CD4-positive, alpha-beta T cell treated with Interleukin-2 at 100 ng/mL for 4 hours (primary cell): ENCODE measurements at places on chromosomes 16 and 17.

- no peak for DNase-seq
Observed at GRCh38 chr17:13665872-13666635, 64.3 kb upstream of the HS3ST3A1 start.

GRCh38 chr17:32741381-32741780, 135.5 kb downstream of the MYO1D start:
- DNase-seq = no peak

GRCh38 chr17:2172077-2172851, 117.4 kb downstream of the HIC1 start:
- no peak for DNase-seq

DNA sequence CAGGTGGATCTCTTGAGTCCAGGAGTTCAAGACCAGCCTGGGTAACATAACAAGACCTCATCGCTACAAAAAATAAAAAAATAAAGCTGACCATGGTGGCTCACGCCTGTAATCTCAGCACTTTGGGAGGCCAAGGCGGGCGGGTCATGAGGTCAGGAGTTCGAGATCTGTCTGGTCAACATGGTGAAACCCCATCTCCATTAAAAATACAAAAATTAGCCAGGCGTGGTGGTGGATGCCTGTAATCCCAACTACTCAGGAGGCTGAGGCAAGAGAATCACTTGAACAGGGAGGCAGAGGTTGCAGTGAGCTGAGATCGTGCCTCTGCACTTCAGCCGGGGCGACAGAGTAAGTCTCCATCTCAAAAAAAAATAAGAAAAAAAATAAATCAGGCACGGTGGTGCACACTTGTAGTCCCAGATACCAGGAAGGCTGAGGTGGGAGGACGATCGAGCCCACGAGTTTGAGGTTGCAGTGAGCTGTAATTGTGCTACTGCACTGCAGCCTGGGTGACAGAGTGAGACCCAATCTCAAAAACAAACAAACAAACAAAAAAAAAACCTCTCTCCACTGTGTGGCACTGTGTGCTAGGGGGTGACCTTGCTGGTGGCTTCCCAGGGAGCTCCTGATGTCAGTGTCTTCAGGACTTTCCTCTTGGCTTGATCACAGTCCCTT, 19.8 kb upstream of the MAPK3 start:
- peak; percentile 38 for DNase-seq

GRCh38 chr16:879461-879861, 78.9 kb upstream of the GNG13 start:
- no peak for DNase-seq

GRCh38 chr17:40480501-40481003, 20.9 kb downstream of the TNS4 start:
- peak; percentile 84 for DNase-seq

GRCh38 chr17:30091121-30091670, 25.4 kb upstream of the NSRP1 start:
- DNase-seq = no peak
